ENCODE measurements at places on chromosomes 3 and 15.
A peak's percentile ranks its signal among the peaks of the same experiment; 100 is the strongest.

DNA sequence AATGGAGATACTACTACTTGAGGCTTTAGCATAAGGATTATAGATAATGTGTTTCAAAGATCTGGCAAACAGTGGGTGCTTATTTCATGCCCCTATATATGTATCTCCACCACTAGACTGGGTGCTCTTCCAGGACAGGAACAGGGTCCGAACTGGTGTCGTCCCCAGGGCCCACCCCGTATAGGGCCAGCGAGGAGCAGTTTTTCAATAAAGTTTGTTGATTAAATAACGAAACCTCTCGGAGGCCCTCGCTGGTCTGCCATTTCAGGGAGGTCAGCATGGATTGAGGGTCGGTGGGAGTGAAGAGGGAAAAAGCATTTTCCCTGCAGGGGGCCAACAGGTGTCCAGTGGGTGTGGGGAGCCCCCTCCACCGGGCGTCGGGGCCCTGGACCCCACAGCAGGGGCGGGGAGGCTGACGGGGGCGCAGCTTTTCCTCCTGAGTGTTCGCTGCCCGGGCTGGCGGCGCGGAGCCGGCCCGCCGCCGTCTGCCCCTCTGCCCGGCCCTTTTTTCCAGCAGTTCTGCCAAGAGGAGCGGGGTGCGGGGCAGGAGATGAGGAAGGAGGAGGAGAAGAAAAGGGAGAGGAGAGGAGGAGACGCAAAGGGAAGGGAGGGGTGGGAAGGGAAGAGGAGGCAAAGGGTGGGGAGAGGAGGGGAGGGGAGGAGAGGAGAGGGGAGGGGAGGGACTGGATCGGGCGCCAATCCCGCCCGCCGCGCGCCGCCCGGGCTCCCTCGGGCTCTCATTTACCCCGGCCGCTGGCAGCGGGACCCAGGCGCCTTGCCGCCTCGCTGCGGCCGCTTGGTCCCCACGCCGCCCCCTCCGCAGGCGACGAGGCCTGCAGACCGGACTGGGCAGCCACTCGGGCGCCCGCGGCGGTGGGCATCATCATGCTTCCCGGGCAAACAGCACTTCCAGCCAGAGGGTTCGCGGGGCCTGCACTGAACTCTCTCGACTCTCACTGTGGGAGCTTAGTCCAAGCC is 66.3 kb downstream of the ISG20 start:
- DNase-seq = peak; percentile 22

DNA sequence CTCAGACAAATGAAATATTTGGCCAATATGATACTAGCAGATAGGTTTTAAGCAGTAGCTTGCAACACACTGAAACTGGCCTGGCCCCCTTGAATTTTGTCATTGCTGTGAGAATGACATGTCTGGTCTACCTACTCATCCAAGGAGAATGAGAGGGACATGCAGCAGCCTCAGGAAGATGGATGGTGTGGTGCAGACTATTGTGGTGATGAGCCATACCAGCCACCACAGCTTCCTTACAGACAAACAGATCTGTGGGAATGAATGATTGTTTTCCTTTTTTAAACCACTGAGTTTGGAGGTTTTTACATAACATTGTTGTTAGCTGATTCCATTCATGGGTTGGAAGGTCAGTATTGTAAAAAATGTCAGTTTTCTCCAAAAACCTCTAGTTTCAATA is 133.7 kb upstream of the POU1F1 start:
- peak; percentile 26 for DNase-seq

DNA sequence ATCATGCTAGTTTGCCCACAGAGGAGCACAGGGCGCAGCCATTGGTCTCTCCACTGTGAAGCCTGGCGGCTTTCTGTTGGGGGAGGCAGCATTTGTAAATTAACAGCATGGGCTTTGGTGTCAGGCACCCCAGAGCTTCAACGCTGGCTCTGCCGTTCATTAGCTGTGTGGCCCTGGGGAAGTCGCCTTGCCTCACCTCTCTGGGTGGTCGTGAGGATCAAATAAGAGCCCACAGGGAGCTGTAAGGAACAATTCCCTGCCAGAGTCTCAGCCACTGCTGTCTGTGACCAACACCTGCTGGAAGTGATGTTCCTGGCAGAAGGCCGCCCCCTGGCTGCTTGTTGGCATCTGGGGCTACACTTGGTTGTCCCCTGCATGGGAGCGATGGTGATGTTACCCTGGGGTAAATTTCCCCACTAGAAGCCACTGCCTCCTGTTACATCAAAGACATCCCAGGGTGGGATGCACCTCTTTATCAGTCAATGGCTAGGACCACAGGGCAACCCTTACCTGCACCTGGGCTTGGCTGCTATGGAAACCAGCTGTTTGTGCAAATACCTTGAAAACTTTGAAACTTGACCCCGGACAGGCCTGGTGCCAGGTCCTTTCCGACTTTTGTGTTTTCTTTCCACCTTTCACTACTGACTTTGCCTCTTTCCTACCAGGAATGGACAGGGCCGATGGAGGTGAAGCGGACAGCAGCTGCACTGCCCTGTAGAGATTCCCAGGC is 36.9 kb downstream of the DNASE1L3 start:
- no peak for DNase-seq

GRCh38 chr15:65863106-65863505 is 6.2 kb upstream of the RAB11A start:
- DNase-seq = no peak

DNA sequence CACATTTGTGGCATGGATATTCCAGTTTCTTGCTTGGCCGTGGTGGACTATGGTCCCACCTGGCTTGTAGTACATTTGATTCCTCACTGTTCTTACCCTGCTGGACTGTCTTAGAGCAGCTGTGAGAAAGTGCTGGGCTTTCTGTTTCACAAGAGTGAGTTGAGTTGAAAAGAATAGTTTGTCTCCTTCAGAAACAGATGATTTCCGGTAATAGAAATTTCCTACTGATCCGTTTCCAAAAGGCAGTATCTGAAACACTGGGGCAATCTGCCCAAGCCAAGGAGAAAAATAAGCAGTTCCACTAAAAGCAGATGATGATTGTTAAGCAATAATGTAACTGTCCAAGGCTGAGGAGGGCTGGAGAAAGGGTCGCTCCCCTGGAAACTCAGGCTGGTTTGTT is 96.0 kb downstream of the SUCLG2 start:
- DNase-seq = peak; percentile 10

GRCh38 chr15:31409171-31409570 is 82.5 kb downstream of the KLF13 start:
- DNase-seq = no peak

GRCh38 chr3:16076564-16076963 is 97.9 kb upstream of the GALNT15 start:
- DNase-seq = no peak

DNA sequence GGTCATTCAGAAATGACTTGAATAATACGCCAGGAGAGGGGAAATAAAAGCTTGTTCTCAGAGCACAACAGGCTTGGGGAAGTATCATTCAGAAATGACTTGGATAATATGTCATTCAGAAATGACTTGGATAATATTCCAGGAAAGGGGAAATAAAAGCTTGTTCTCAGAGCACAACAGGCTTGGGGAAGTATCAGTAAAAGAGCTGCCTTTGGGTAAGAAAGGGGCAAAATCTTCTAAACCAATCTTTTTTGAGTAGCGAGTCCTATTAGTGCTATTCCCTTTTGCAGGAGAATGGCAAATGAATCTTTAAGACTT is 20.9 kb downstream of the GABRR3 start:
- DNase-seq = no peak

DNA sequence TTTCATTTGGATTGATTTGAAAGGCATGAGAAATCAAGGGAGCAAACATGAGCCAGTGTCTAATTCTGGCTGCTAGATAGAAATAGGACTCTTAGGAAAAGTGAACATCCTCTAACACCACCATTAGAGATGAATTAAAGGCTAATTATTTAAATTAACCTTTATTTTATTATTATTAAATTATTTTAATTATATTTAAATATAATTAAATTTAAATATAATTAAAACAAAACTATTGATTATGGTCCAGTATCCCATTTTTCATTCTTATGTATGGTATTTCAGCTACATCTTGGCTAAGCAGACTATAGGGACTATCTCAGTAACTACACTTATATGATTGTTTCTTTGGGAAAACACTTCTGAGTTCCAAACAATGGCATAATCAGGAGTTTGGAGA is 904.8 kb downstream of the NAALADL2 start:
- no peak for DNase-seq

DNA sequence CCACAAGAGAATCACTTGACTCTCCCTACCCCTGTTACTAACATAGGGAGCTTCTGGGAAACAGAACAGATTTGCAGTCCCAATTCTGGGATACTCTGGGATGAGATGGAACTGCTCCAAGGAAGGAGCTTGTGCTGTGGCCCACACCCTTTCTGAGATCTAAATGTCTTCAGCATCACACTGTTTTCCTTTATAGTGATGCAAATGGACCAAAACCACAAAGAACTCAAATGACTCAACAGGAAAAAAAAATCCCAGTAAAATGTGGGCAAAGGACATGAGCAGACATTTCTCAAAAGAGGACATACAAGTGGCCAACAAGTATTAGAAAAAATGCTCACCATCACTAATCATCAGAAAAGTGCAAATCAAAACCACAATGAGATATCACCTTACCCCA is 155.6 kb downstream of the NECTIN3 start:
- DNase-seq = peak; percentile 43

DNA sequence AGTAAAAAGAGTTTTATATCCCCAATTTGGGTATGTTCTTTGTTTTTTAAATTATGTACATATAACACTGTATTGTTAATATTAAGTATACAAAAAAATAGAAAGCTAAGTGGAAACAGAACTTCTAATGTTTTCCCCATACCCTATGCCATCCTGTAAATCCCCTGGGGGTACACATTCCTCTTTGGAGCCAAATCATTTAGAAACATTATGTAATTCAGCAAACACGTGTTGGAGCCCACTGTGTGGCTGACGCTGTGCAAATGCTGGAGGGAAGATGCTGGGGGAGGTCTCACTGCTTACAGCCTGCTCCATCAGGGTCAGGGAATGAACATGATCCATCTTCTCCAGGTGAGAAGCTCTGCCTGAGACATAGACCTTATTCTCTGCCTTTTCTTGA is 52.8 kb downstream of the CRTC3 start:
- DNase-seq = no peak

DNA sequence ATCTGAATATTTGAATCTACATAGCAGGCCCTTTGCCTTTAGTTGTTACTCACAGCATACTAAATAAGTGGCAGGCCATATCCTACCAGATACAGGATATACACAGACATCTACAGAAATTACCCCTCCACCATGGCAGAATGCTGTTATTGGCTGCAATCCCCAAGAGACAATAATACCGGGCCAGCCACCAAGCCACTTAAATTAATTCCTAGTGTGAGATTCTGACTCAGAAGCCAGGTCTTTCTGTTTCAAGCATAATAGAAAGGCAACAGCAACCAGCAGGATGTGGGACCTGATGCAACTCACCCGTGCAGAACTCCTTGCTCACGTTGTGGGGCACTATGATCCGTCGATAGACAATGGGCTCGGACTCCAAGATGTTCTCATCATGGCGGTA is 39.8 kb downstream of the CLK3 start:
- no peak for DNase-seq

DNA sequence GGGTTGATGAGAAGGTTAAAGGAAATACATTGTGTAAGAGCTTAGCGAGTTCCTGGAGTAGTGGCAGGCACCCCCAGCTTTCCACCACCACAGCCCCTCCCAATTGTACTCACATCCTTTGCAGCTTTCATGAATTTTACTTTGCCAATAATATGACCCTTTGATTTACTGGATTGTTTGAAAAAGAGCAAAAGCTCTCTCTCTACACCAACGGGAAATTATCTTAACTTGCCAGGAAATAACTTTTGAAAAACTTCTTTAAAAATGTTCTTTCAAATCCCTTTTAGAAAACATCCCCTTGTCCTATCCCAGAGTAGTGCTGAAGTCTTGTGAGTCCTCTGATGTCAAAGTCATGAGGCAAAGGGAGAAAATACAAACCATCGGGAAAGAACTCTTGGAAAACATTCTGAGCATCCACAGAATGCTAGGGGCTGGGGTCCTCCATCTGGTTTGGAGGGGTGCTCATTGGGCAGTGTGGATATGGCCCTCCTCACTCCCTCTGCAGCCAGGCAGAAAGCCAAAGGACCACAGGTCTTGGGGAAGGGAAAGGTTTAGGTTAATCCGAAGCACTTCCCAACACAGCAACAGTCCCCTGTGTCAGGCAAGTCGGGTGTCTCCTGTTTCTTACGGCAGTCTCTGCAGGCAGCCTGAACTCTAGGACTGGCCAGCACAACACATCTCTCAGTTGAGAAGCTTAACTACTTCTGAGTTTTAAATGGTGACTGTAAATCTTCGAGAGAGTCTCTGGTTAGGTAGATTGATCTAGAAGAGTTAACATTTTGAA is 36.5 kb downstream of the BOC start:
- DNase-seq = no peak

DNA sequence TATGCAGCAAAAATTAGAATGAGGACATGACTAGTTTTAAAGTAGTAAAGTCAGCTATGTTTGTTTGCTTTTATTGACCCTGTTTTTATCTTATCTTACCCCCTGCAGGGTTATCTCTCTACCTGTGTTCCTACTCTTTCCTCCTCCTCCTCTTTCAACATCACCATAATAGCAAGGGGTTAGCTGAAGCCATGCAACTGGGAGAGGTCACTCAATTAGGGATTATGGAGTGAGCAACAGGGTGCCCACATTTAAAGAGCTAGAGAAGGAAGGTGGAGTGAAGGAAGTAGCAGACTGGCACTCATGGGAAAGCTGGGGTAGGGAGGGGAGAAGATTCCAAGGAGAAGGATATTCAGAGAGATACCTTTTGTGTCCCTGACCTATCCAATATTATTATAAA is 125.9 kb downstream of the LRTM1 start:
- DNase-seq = no peak

- DNase-seq = no peak
Observed at GRCh38 chr15:92533298-92533697, 122.3 kb downstream of the FAM174B start.

DNA sequence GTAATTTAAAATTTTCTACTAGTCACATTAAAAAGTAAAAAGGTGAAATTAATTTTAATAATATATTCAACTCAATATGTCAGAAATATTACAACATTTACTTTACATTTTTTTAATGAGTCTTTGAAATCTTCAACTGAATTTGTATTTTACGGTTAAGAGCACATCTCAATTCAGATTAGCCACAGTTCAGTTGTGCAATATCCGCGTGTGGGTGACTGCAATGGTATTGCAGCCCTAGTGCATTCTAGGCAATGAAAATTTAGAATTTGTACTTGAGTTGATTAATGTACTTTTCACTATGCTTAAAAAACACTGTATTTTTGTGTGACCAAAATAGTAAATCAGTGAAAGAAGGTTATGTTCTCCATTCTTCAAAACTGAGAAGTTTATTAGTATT is 57.3 kb downstream of the CEP63 start:
- no peak for DNase-seq

- no peak for DNase-seq
Observed at GRCh38 chr3:138367911-138368310, 19.5 kb downstream of the MRAS start.

DNA sequence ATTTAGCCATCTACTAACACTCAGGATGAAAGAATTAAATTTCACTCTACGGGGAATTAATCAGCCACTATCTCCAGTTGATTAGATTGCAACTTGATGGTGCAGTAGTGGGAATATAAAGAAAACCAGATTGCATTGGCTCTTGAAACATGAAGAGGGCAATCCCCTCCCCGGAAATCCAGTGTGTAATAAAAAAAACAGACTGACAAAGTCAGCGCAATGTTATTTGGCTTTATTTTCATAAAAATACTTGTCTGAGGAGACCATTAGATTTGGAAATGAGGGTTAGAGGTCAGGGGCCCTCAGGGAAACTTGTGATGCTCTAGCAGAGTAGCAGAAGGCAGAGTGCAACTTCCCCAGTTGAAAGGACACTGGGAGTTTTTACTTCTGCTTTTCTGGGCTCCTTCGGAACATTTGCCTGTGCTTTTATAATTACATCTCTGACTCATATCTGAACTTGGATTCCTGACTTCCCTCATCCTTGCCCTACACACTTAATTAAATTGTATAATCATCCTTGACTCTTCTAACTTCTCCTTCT is 326.8 kb downstream of the TUSC7 start:
- DNase-seq = peak; percentile 42
